Right renal pelvis (tissue), 4 donors: ENCODE measurements at places on chromosomes 5 and 9. TPM values are rescaled to one million over a fixed set of nuclear protein-coding genes. Genes with fewer than 3 reads are reported as not detected.

- no peak for DNase-seq
Observed at GRCh38 chr9:95341293-95341962, 23.9 kb upstream of the FANCC start.

TMEM252 gene
- 5.1 TPM for polyA plus RNA-seq

HTR1A gene
- not detected for polyA plus RNA-seq

- no peak for DNase-seq
Observed at GRCh38 chr5:170497311-170498038, 6.3 kb upstream of the KCNIP1 start.

PGM5 gene
- polyA plus RNA-seq, result 46.8 TPM

- no peak for DNase-seq
Observed at GRCh38 chr5:127649018-127649439, at the start of gene CTXN3. CTXN3 (plus strand) TSS chr5:127649082; CDS start chr5:127657522, 8,440 bp downstream.

DNA sequence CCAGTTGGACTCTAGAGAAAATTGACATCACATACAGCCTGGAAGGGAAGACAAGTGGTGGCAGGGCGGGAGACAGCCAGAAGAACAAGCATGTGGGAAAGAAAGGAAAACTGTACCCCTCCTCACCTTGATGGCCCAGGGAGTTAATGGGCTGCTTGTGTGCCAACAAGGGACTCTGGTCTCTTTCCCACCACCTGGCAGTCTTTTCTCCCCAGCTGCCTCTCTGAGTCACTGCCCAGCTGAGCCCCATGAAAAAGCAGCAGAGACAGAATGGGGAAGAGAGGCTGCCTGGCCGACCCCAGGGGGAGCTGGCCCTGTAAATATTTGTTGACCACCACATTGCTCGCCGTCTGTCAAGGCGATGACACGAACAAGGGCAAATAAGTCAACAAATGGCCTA is 359.4 kb downstream of the ENC1 start:
- no peak for DNase-seq

PCDHA9 gene
- polyA plus RNA-seq, result 0.01 TPM
